Heart left ventricle (tissue), 16 donors: ENCODE measurements at places on chromosomes 1 and 21. TPM values are rescaled to one million over a fixed set of nuclear protein-coding genes. Genes with fewer than 3 reads are reported as not detected.

Gene MNDA
- total RNA-seq: 3.5 TPM

Gene RAD54L
- total RNA-seq: 1.3 TPM

Gene DHDDS
- 27.7 TPM for total RNA-seq

Gene OR2T2
- not detected for total RNA-seq

Gene PBX1
- total RNA-seq: 78.2 TPM

Gene AMY2B
- 13.7 TPM for total RNA-seq

Gene PIK3R3
- total RNA-seq: 31.9 TPM

DNA sequence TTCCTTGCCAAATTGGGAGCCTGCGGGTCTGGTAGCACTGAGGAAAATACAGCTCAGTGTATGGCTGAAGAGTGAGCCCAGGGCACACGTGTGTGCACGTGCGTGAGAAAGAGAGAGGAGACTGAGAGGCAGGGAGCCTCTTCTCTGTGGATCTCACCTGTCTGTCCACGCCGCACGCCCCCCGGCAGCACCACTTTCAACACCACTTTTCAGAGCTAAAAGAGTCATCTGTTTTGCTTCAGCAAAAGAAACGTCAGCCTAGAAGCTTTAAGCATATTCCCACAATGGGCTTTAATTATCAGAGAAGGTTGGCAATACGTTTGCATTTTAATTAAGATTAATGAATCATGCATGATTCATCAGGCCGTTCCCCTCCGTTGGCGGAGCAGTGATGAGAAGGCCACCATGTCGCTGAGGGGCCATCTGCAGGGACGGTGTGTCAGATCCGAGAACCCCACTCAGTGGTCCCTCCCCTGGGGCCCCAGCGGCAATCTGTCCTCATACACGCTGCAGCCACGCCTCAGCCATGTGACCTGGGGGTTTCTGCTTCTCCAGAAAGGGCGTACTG lies 56.8 kb downstream of the SIK1 start:
- H3K27me3 ChIP-seq: no peaks in the 10 kb centered on the region
- no peak overlapping the region for H3K27ac ChIP-seq
- peaks cover 2% of the 10 kb centered on the region for H3K4me1 ChIP-seq
- no peak for DNase-seq
- no peak overlapping the region for H3K4me3 ChIP-seq

- no peak for DNase-seq
- no peak overlapping the region for H3K4me3 ChIP-seq
- H3K27ac ChIP-seq: no peak overlapping the region
- H3K36me3 ChIP-seq: no peaks in the 10 kb centered on the region
- no peaks in the 10 kb centered on the region for H3K27me3 ChIP-seq
Observed at GRCh38 chr1:96306809-96307560, 414.6 kb upstream of the PTBP2 start.

GRCh38 chr21:32181457-32181856 lies 97.4 kb downstream of the MIS18A start:
- H3K4me1 ChIP-seq: no peaks in the 10 kb centered on the region
- no peaks in the 10 kb centered on the region for H3K27me3 ChIP-seq
- no peak overlapping the region for H3K4me3 ChIP-seq
- peak; percentile 69 for DNase-seq
- no peaks in the 10 kb centered on the region for H3K36me3 ChIP-seq

- no peak for DNase-seq
- H3K4me3 ChIP-seq: no peak overlapping the region
- no peaks in the 10 kb centered on the region for H3K36me3 ChIP-seq
- H3K27ac ChIP-seq: no peak overlapping the region
- no peaks in the 10 kb centered on the region for H3K4me1 ChIP-seq
Observed at GRCh38 chr1:4851385-4852065, 197.1 kb downstream of the AJAP1 start.

DNA sequence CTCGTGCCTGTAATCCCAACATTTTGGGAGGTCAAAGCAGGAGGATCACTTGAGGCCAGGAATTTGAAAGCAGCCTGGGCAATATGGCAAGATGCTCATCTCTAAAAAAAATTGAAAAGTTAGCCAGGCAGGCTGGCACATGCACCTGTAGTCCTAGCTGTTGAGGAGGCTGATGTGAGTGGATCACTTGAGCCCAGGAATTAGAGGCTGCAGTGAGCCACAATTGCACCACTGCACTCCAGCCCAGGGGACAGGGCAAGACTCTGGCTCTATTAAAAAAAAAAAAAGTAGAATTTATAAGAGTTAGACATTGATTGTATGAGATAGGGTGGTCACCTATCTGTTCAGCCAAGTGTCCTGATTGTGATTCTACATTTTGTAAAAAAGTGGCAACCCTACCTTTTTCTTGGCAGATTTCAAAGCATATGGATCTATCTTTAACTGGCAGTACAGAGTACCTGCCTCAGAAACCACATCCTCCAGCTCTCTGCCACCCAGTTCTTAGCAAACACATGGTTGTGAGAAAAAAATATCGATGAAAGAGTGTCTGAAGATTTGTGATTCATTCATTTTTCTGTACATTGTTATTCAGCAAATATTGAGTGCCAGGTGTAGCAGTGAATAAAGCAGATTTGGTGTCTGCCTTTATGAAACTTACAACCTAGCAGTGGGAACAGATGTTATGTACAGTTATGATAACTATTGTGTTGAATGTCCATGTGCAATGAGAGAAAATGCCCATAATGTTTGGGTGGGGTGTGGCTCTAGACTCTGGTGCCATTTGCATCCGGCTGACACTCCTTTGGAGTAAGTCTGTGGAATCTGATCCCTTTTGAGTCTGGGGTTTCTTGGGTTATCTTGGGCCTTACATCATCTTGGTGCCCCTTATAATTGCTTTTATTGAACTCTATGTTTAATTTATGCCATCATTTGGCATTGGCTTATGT lies 82.5 kb downstream of the ST3GAL3 start:
- no peaks in the 10 kb centered on the region for H3K36me3 ChIP-seq
- H3K4me1 ChIP-seq: no peaks in the 10 kb centered on the region
- H3K27me3 ChIP-seq: no peaks in the 10 kb centered on the region
- H3K4me3 ChIP-seq: no peak overlapping the region
- H3K27ac ChIP-seq: no peak overlapping the region

GRCh38 chr21:38813547-38813946 lies 7.8 kb downstream of the ETS2 start:
- peaks cover 51% of the 10 kb centered on the region for H3K4me1 ChIP-seq
- no peaks in the 10 kb centered on the region for H3K27me3 ChIP-seq
- no peak for DNase-seq
- peaks cover 88% of the 10 kb centered on the region for H3K36me3 ChIP-seq
- H3K27ac ChIP-seq: no peak overlapping the region

- H3K27ac ChIP-seq: no peak overlapping the region
- H3K36me3 ChIP-seq: no peaks in the 10 kb centered on the region
- H3K4me3 ChIP-seq: no peak overlapping the region
- H3K27me3 ChIP-seq: no peaks in the 10 kb centered on the region
Observed at GRCh38 chr1:112817555-112818373, 102.6 kb upstream of the PPM1J start.

GRCh38 chr1:145778146-145778540 lies 45.8 kb downstream of the RNF115 start:
- H3K36me3 ChIP-seq: peaks cover 8% of the 10 kb centered on the region
- H3K27me3 ChIP-seq: no peaks in the 10 kb centered on the region
- peak overlapping the region; percentile 56 for H3K27ac ChIP-seq
- no peak for DNase-seq

GRCh38 chr1:77926561-77927357 lies 38.3 kb downstream of the NEXN start:
- DNase-seq: no peak
- H3K4me1 ChIP-seq: peaks cover 4% of the 10 kb centered on the region
- peaks cover 15% of the 10 kb centered on the region for H3K36me3 ChIP-seq
- peak overlapping the region; percentile 18 for H3K4me3 ChIP-seq
- H3K27ac ChIP-seq: peak overlapping the region; percentile 28

DNA sequence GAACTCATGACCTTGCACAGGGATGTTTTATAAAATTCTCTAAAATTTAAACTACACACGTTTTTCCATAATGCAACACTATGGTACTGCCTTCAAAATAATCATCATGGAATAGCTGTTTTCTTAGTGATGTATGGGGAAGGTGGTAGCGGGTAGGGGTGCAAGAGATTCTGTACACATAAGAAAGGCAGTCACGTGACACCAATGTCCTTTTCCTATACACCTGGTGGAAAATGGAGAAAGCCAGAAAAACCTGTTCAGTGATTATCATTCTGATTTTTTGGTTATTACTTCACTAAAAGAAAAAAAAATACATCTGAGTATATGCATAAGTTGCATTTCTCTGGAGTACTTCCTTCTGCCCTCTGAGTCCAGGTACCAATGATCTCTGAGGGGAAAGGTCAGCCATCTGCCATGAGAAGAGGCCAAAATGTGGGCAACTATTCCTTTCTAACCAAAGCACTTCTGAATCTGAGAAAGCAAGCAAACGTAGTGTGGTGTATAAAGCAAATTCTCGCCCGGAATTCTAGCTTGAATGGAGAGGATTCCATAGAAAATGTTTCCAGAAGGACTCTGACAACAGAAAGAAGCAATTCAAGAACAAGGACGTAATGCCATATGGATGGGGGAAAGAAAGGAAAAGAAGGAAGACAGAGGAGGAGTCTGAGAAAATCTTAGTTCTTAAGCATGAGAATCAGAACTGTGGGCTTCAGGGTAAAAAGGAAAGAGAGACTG lies 137.3 kb downstream of the RERE start:
- H3K36me3 ChIP-seq: no peaks in the 10 kb centered on the region
- H3K27me3 ChIP-seq: no peaks in the 10 kb centered on the region
- H3K4me1 ChIP-seq: peaks cover 15% of the 10 kb centered on the region
- no peak overlapping the region for H3K4me3 ChIP-seq
- no peak overlapping the region for H3K27ac ChIP-seq

DNA sequence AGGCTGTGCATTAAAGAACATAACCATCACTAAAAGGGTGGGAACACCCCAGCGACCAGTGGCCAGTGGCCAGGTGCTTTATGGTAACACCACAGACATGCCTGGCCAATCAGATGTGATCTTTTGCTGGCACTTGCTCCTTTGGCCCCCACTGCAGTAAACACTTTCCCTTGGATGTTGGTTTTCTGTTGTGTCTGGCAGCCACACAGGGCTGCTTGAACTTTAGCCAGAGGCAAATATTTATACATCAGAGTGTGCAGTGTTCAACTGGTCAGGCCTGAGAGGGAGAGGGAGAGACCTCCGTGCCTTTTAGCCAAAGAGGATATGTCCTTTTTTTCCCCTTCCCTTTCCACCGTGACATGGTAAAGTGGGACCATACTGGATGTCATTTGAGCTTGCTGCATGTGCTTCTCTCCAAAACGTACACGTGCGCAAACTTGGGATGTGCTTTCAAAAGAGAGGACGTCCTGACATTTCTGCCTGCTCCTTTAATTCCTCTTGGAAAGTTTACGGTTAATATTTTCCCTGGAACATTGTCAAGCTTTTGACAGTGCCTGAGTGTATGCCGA lies 101.2 kb downstream of the NFIA start:
- peaks cover 66% of the 10 kb centered on the region for H3K4me1 ChIP-seq
- H3K27ac ChIP-seq: peak overlapping the region; percentile 91
- no peak for DNase-seq

DNA sequence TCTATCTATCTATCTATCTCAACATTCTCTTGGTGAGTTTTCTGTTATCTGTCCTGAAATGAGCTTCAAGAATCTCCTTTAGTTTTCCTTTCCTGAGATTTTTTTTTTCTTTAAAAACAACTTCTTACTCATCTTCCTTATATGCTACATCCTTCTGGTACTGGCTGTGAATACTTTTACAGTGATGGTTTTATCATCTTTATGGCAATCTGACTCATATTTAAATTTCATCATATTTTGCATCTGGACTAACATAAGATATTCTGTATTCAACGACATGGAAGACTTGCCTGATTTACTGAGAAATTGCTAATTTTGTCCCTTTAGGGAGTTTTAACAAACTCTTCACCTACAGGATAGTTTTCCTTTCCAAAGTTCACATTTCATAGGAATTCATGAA lies 33.0 kb downstream of the PDE4B start:
- H3K4me3 ChIP-seq: no peak overlapping the region
- H3K4me1 ChIP-seq: no peaks in the 10 kb centered on the region
- DNase-seq: no peak
- H3K36me3 ChIP-seq: no peaks in the 10 kb centered on the region
- H3K27ac ChIP-seq: no peak overlapping the region

DNA sequence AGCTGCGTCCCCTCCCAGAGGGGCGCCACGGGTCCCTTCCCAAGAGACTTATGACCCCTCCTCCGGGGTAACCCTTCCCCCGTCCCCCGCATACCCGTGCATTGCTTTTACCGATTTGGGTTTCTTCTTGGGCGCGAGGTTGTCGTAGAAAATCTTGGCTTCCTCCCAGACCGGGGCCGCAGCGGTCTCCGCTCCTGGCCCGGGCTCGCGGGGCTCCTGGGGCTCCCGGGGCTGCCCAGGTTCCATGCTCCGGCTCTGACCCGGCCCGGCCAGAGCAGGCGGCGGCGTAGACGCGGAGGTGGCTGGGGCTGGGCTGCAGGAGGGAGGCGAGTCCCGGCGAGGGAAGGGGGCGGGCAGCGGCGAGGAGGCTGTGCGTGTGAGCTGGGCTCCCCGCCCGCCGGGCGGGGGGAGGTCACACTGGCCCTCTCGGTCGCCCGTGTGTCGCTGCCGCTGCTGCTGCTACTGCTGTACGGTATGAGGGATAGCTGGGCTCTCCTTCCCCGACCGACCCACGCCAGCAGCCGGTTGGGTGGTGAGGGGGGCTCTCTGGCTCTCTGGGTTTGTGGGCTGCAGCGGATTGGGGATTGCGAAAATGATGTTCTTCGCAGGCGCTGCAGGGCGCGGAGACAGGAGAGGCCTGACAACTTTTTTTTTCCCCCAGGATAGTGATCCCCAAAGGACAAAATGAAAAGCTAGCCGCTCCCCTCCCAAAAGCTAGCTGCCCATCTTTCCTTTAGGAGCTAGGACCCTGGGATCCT lies at the start of gene NT5C1A:
TSS of gene NT5C1A (minus strand) at position 315 of the 758 bp plus-strand sequence. CDS start at position 246, 69 bp downstream.
- peak within 1 kb of the TSS; percentile 86 for H3K27ac ChIP-seq
- H3K4me1 ChIP-seq: peaks cover 24% of the 10 kb centered on the region
- H3K27me3 ChIP-seq: no peaks in the 10 kb centered on the region
- no peaks in the 10 kb centered on the region for H3K36me3 ChIP-seq
- H3K4me3 ChIP-seq: peak within 1 kb of the TSS; percentile 69
